ENCODE measurements at places on chromosomes 4 and X. TPM values are rescaled to one million over a fixed set of nuclear protein-coding genes. Genes with fewer than 3 reads are reported as not detected.

Gene TMEM271
- 0.02 TPM for polyA plus RNA-seq

Gene H2BW2
- polyA plus RNA-seq: not detected

Gene TRAM1L1
- 0.59 TPM for polyA plus RNA-seq

Gene PPP1R2C
- not detected for polyA plus RNA-seq

Gene PAGE2B
- polyA plus RNA-seq: 1.2 TPM

Gene REELD1
- 1.4 TPM for polyA plus RNA-seq

Gene CYLC1
- under 0.01 TPM for polyA plus RNA-seq

Gene GLUD2
- polyA plus RNA-seq: 0.23 TPM

Gene LNX1
- 6.4 TPM for polyA plus RNA-seq

Gene CXCL11
- polyA plus RNA-seq: 9.6 TPM

Gene RPS3A
- polyA plus RNA-seq: 6,423 TPM
